Effector memory CD8-positive, alpha-beta T cell (primary cell): ENCODE measurements at places on chromosomes 2 and 18.

GRCh38 chr18:7877609-7878008 lies 310.5 kb downstream of the PTPRM start:
- no peak overlapping the region for H3K4me3 ChIP-seq
- H3K27me3 ChIP-seq, result no peaks in the 10 kb centered on the region
- no peaks in the 10 kb centered on the region for H3K4me1 ChIP-seq
- no peak for DNase-seq
- no peak overlapping the region for H3K27ac ChIP-seq
- H3K36me3 ChIP-seq, result no peaks in the 10 kb centered on the region

DNA sequence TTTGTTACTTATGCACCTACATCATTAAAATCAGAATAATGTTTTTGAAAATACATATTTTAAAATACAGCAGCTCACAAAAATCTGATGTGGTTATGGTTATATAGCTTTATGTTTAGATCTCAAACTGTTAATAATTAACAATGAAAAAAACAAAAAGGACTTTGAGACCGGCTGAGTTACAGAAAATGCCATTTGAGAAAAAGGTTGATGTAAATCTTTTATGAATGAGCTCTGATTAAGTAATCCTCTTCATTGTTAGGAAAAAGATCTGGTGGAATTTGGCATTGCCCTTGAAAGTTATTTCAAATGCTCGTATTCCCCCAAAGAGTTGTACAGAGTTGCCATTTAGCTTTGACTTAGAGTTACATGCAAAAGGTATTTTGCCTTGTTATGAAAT lies 82.8 kb upstream of the PROKR1 start:
- DNase-seq, result no peak
- no peaks in the 10 kb centered on the region for H3K27me3 ChIP-seq
- H3K4me1 ChIP-seq, result no peaks in the 10 kb centered on the region
- no peak overlapping the region for H3K4me3 ChIP-seq

DNA sequence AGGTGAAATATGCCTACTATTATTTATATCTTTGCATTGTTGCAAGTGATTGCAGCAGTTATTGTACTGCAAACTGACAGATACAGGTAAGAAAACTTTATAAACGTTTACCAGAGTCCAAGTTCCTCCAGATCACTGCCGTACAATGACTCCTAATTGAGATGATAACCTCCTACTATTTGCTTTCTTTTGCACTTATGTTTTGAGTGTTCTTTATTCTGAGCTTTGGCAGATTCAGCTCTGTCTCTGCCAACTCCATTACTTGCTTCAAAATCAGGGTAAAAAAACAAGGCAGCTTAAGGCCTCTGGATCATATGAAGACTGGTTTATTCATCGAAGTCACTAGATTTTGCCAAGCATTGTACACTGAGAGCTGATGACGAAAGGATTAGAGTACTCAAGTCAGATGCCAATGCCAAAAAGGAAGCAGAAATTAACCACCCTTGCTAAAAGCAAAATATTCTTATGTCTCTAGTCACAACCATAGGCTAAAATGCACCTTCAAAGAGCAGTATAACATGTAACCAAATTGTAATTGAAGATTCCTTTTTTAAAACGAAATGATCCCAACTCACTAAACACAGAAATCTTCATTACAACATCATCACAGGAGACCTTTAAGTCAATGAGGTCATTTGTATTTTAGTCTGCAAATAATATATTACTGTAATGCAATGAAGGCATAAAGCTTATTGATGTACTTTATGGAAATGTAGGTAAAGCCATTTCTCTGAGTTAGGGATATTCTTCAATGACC lies 10.5 kb upstream of the IKZF2 start:
- no peak overlapping the region for H3K27ac ChIP-seq
- DNase-seq, result no peak
- H3K36me3 ChIP-seq, result no peaks in the 10 kb centered on the region
- H3K4me1 ChIP-seq, result no peaks in the 10 kb centered on the region
- no peaks in the 10 kb centered on the region for H3K27me3 ChIP-seq

DNA sequence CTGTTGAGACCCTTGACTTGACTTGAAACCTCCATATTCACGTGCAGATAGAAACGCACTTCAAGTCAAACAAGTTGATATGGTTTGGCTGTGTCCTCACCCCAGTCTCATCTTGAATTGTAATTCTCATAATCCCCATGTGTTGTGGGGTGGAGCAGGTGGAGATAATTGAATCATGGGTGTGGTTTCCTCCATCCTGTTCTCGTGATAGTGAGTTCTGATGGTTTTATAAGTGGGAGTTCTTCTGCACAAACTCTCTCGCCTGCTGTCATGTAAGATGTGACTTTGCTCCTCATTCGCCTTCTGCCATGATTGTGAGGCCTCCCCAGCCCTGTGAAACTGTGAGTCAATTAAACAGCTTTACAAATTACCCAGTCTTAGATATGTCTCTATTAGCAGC lies 21.4 kb downstream of the SLC3A1 start:
- peaks cover 11% of the 10 kb centered on the region for H3K4me1 ChIP-seq
- DNase-seq, result no peak
- no peak overlapping the region for H3K4me3 ChIP-seq
- H3K27me3 ChIP-seq, result peaks cover 33% of the 10 kb centered on the region
- peaks cover 3% of the 10 kb centered on the region for H3K36me3 ChIP-seq

- no peaks in the 10 kb centered on the region for H3K36me3 ChIP-seq
- no peak overlapping the region for H3K27ac ChIP-seq
- H3K27me3 ChIP-seq, result no peaks in the 10 kb centered on the region
- H3K4me1 ChIP-seq, result no peaks in the 10 kb centered on the region
- H3K4me3 ChIP-seq, result no peak overlapping the region
These were observed 427.7 kb upstream of the LYPD1 start for GRCh38 chr2:133097666-133098065.

GRCh38 chr2:8230466-8230865 lies 451.4 kb upstream of the ID2 start:
- no peak overlapping the region for H3K27ac ChIP-seq
- no peak for DNase-seq
- no peaks in the 10 kb centered on the region for H3K36me3 ChIP-seq

DNA sequence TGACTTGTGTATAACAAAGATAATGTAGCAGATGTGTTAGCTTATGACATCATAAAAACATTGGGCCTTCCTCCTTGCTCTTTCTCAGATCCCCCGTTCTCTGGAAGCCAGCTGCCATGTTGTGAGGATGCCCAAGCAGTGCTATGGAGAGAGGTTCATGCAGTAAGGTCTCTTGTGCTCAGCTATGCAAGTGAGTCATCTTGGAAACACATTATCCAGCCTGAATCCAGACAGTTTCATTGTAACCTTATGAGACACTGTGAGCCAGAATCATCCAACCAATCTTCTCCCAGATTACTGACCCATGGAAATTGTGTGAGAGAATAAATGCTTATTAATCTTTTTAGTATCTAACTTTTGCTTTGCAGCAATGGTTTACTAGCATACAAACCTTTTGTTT lies 60.8 kb downstream of the ST6GAL2 start:
- no peaks in the 10 kb centered on the region for H3K27me3 ChIP-seq
- DNase-seq, result no peak
- no peaks in the 10 kb centered on the region for H3K4me1 ChIP-seq
- H3K36me3 ChIP-seq, result no peaks in the 10 kb centered on the region
- H3K27ac ChIP-seq, result no peak overlapping the region
- no peak overlapping the region for H3K4me3 ChIP-seq
